ENCODE measurements at places on chromosomes 7 and 10.

GRCh38 chr10:2760736-2761135, 306.6 kb upstream of the PFKP start:
- DNase-seq, result no peak

GRCh38 chr10:92849234-92849525, 860 bp downstream of the EXOC6 start:
- DNase-seq, result no peak

GRCh38 chr10:36888925-36889573, 236.3 kb upstream of the ANKRD30A start:
- DNase-seq, result peak; percentile 53

DNA sequence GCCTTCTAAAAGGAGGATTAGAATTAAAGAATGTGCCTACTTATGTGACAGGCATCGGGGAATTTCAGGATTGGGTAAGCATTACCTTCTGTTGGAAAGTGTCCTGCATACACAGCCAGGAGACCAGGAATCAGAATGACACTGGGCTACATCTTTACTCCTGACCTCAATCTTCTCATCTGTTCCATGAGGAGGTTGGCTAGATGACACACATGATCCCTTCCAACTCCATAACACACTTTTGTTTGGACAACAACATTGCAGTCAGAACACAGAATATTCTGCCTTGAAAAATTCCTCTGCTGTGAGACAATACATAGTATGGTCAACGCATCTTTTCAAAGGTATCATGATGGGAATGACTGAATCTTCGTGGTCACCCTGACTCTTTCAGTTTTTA, 1281.2 kb upstream of the SORCS1 start:
- no peak for DNase-seq

DNA sequence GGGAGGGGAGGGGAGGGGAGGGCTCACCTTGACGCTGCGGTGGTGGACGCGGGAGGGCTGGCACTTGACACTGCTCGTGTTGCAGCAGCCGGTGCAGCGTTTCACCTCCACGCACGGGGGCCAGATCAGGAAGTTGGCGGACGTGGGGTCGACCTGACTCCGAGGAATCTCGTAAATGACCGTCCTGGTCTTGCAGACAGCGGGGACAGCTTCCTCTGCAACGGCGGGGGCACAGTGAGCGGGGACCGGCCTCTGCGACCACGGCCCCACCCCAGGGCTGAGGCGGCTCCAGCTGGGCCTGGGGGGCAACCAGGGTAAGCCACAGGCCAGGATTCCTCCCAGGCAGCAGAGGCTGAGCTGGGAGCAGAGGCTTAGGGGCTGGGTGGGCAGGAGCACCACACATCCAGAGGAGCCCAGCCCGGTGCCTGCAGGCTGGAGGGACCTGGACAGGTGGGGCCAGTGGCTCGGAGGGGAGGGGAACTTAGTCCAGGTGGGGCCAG, 8.8 kb downstream of the PDGFA start:
- DNase-seq, result no peak

- no peak for DNase-seq
These were observed 83.2 kb downstream of the ARMH3 start for GRCh38 chr10:101972761-101973160.

- no peak for DNase-seq
These were observed 701.4 kb downstream of the SUGCT start for GRCh38 chr7:40836218-40836617.

DNA sequence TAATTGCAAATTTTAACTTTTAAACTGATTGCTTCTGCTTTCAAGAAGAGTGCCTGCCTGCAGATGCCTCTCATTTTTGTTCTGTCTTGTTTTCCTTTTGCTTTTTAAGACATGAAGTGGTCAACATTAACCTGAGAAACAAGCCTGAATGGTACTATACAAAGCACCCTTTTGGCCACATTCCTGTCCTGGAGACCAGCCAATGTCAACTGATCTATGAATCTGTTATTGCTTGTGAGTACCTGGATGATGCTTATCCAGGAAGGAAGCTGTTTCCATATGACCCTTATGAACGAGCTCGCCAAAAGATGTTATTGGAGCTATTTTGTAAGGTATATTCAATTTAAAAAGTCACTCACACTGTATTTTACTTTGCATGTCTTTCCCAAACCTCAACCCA, 8.8 kb downstream of the GSTO2 start:
- DNase-seq, result no peak

- DNase-seq, result no peak
These were observed 88.9 kb downstream of the IPMK start for GRCh38 chr10:58178811-58179210.

- DNase-seq, result no peak
These were observed 41.7 kb upstream of the UBE3C start for GRCh38 chr7:157097056-157097329.

DNA sequence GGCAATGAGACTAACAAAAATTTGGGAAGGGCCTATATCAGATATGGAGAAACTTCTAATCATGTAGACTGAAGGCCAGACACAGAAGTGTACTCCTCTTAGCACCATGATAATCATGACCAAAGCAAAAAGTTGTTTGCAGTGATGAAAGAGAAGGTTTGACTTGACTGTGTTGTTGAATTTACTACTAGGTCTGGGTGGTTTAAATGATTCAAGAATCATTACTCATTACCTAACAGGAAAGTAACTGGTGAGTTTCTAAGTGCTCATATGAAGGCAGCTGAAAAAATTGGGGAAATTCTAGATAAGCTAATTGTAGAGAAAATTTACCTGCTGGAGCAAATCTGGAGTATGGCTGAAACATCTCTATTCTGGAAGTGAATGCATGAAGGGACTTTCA, 451.5 kb upstream of the SORCS1 start:
- DNase-seq, result no peak
